Activated naive CD4-positive, alpha-beta T cell treated with anti-CD3 and anti-CD28 coated beads, Interleukin-2, amount 10 ng/mL, durations not matched to agents 5 hours and 36 hours (primary cell): ENCODE measurements at places on chromosomes 3 and 15. TPM values are rescaled to one million over a fixed set of nuclear protein-coding genes. Genes with fewer than 3 reads are reported as not detected.

The GOLGA8J gene
- not detected for total RNA-seq

The P3H2 gene
- not detected for total RNA-seq

The CRYGS gene
- 4.3 TPM for total RNA-seq

The ACTC1 gene
- not detected for total RNA-seq

The SCN11A gene
- total RNA-seq = 0.03 TPM
